Thoracic aorta (tissue), 2 donors: ENCODE measurements at places on chromosomes 2 and 18.

DNA sequence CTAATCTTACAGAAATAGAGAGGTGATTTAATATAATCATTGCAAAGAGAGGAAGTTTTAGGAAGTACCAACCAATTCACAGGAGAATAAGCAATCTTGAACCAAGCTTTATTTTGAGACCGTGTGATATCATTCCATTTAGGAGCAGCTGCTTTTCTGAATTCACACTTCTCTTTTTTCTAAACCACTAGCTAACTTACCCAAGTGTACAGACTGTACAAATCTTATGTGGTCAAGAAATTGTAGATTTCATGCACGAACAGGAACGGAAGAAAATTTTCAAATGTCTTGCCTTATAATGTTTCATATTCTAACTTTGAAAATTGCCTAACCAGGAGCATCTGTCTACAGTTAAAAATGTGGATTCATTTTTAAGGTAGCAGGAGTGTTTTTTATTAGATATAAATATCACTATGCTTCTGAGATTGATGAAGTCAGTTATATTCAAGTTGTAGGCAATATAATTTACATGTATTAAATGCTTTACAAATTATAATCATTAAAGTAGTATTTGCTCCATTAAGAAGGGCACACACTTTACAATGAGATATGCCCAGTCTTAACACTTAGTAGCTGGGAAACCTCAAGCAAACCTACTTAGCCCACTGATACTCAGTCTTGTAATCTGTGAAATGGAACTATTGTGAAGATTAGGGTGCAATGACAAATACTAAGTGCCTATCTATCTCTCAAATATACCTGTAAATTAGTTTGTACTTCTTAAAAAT is 302.2 kb upstream of the STON1 start:
- DNase-seq: no peak

GRCh38 chr18:38940863-38941531 is 1375.4 kb upstream of the CELF4 start:
- no peak for DNase-seq

GRCh38 chr18:40088130-40088529 is 1866.9 kb upstream of the PIK3C3 start:
- DNase-seq: no peak

DNA sequence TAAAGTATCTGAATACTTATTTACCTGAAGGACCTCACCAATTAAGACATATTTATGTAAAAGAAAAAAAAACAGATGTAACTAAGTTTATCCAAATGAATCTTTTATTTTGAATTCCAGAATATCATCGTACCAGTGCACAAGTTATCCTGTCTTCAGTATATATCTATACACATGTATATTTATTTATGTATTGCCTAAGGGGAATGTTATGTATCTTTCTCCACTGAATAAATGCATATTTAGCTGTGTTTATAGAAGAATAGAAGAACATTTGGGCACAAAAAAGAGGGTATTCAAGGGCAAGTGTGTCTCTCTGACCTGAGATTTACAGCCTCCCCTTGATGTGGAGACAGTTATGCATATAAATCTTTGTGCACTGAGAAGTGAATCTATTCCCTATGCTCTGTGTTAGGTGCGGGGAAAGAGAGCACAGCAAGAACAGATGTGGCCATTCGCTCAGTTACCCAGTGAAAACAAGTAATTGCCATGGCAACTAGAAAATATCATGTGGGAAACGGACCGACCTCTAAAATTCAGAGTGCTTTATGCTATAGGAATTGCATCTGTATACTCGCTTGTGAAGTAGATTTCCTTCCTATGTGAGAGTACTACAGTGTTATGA is 39.5 kb upstream of the ASXL3 start:
- no peak for DNase-seq

GRCh38 chr2:166417669-166418068 is 41.9 kb upstream of the SCN9A start:
- DNase-seq: no peak

GRCh38 chr2:65296971-65297370 is 69.3 kb downstream of the ACTR2 start:
- no peak for DNase-seq

DNA sequence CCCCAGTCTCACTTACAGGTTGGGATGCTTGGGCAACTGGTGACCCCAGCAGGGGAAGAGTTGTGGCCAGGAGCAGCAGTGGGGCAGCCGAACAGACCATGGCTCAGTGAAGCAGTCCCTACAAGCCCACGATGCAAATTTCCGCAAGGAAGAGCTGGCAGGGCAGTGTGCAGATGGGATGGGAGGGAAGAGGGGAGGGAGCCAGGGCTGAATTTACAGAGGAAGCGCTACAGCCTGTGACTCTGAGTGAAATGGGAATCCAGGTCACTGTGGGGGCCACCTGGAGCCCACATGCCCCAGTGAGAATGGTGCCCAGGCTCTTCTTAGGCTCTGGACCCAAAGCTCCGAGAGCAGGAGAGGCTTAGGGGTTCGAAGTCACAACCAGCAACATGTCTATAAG is 27.0 kb upstream of the SELENOI start:
- no peak for DNase-seq

- no peak for DNase-seq
Measured at GRCh38 chr2:134623796-134624195, 95.0 kb downstream of the TMEM163 start.

DNA sequence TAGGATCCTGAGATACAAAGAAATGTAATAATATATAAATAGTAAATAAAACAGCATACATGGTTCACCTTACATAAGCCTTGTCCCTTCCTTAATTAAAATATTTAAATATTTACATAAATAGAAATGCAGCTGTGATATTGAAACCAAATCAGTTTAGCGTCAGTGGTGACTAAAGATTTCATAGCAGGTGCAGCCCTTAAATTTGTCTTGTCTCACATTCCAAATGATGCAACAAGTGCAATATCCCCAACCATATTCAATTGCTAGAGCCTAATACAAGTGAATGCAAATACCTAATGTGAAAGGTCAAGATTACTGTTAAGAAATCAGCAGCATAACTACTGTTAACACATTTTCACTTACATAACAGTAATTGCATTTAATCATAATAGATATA is 539.5 kb downstream of the NYAP2 start:
- no peak for DNase-seq

- DNase-seq: no peak
Measured at GRCh38 chr2:219537657-219538488, 5.7 kb downstream of the CHPF start.

DNA sequence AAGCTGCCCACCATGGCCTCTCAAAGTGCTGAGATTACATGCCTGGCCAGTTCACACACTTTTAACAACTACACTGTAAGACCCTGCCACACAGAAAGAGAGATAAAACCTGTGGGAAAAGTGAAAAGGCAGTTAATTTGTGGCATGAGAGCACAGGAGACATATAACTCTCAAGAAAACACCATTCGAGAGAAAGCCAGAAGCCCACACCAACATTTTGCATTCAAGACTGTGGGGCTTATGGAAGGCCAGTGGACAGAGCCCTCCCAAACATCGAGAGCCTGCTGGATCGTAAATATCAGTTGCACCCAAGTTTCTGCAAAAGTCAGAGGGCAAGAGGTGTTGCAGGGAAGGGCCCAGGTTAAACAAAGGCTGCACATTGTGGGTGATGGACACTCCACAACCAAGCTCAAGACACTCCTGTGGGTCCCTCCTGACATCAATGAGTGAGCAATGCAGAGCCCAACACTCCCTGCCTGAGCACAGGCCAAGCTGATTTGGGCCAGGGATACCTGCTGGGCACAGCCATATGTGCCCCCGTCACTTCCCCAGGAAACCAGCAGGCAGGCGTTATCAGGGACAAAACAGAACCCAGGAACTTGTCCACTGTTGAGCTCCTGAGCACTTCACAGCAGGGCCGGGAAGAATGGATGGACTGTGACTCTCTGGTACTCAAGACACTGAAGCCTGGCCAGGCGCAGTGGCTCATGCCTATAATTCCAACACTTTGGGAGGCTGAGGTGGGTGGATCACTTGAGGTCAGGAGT is 114.4 kb downstream of the ZFP36L2 start:
- DNase-seq: no peak

DNA sequence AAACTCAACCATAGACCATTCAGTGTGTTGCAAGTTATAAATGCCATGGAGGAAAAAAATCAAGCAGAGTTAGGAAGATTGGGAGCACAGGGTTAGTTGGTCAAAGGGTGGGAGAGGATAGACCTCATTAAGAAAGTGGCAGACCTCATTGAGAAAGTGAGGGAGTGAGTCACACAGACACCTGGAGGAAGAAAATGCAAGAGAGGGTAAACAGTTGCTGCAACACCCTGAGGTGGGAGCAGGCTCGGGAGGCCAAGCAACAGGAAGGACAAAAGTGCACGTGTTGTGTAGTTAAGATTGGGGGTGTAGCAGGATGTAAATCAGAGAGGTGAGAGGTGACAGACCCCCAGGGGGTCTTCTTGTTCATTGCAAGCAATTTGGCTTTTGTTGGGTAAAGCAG is 6.4 kb downstream of the IL1RL1 start:
- DNase-seq: no peak

DNA sequence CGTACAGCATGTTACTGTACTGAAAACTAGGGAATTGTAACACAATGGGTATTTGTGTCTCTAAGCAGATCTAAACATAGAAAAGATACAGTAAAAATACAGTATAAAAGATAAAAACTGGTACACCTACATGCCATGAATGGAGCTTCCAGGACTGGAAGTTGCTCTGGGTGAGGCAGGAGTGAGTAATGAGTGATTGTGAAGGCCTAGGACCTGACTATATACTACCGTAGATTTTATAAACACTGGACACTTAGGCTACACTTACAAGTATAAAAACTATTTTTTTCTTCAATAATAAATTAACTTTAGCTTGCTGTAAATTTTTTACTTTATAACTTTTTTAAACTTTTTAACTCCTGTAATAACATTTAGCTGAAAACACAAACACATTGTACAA is 324.4 kb upstream of the TNP1 start:
- DNase-seq: no peak

DNA sequence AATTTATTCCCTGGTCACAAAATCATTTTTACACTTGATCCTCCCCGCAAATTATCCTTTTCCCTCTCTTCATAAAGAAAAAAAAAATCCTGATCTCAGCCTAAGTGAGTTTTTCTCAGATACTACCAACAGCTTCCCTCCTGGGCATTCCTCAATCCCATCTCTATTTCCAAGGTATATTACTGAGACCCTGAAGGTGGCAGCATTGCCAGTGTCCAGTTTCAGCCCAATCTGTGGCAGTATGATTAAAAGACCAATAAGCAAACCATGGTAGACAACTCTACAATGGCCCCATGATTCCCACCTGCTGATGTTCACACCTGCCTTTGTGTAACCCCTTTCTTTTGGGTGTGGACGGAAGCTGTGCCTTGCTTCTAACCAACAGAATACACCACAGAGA is 45.1 kb downstream of the CCDC93 start:
- DNase-seq: no peak

GRCh38 chr18:76306685-76307292 is 188.3 kb downstream of the ZNF516 start:
- no peak for DNase-seq

GRCh38 chr2:172677363-172677762 is 58.3 kb upstream of the RAPGEF4 start:
- DNase-seq: no peak

GRCh38 chr18:35635170-35635569 is 53.6 kb downstream of the GALNT1 start:
- DNase-seq: no peak

GRCh38 chr2:233082222-233082930 is 22.2 kb downstream of the INPP5D start:
- DNase-seq: no peak

GRCh38 chr2:26979741-26980140 is 9.3 kb downstream of the MAPRE3 start:
- no peak for DNase-seq

DNA sequence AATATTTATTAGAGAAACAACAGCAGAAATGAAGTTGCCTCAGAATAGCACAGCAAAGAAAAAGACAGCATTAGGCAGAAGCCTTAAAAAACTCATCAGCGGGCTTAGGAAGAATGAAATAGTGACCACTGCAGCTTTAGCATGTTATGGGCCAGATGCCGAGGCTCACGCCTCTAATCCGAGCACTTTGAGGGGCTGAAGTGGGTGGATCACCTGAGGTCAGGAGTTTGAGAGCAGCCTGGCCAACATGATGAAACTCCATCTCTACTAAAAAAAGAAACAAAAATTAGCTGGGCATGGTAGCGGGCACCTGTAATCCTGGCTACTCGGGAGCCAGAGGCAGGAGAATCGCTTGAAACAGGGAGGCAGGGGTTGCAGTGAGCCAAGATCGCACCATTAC is 32.4 kb downstream of the AP1S3 start:
- no peak for DNase-seq

- no peak for DNase-seq
Measured at GRCh38 chr2:220614064-220614463, 958.0 kb downstream of the EPHA4 start.

DNA sequence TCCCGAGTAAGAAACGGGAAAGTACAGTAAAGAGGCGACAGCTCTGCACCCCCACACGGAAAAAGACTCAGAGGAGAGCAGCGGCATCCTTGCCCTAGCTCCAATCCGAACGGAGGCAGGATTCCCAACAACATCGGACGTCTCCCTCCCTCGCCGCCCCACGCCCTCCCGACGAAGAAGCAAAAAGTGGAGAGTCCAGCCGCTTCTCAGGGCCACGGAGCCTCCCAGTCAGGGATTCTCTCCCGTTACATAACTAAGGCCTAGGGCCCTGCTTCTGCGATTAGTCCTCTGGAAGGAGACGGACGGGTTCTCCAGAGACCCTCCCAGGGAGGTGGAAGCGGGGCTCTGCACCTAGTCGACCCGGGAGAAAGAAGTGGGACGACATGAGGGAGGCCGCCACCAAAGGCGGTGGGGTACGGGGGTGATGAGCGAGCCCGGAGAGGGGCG is 587 bp downstream of the SUMO1 start:
- DNase-seq: no peak

DNA sequence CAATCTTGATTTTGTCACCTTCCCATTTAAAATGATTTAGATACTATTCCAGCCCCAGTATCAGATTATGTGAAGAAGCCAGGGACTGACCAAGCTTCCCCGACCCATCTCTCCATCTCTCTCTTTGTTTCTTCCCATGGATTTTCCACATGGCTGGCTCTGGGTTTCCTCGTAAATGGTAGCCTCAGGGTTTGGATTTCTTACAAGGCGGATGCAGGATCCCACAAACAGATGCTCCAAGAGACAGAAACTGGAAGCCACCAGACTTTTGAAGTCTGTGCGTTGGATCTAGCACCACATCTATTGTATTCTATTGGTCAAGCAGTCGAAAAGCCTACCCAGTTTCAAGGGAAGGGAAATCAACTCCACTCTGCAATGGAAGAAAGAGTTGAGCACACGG is 46.0 kb upstream of the SPHKAP start:
- DNase-seq: no peak

DNA sequence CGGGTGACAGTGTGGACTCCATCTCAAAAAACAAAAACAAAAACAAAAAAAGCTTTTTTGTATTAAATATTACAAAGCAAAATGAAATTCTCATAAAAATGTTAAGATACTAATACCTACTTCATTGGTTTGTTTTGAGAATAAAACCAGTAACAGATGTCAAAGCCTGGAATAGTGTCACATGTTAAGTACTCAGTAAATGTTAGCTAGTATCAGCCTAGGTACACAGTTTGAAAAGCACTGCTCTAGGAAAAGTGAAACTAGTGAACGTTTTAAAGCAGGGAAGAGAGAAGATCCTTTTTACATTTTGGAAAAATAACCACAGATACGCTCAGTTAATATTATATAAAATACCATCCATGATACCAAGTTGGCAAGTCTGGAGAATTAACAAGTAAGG is 37.1 kb upstream of the ADAM17 start:
- DNase-seq: no peak
